ENCODE measurements at places on chromosomes 3 and 15.

- DNase-seq, result no peak
These were observed 7.3 kb upstream of the ITIH3 start for GRCh38 chr3:52787246-52787645.

- DNase-seq, result no peak
These were observed 23.2 kb downstream of the PLXND1 start for GRCh38 chr3:129583289-129583688.

DNA sequence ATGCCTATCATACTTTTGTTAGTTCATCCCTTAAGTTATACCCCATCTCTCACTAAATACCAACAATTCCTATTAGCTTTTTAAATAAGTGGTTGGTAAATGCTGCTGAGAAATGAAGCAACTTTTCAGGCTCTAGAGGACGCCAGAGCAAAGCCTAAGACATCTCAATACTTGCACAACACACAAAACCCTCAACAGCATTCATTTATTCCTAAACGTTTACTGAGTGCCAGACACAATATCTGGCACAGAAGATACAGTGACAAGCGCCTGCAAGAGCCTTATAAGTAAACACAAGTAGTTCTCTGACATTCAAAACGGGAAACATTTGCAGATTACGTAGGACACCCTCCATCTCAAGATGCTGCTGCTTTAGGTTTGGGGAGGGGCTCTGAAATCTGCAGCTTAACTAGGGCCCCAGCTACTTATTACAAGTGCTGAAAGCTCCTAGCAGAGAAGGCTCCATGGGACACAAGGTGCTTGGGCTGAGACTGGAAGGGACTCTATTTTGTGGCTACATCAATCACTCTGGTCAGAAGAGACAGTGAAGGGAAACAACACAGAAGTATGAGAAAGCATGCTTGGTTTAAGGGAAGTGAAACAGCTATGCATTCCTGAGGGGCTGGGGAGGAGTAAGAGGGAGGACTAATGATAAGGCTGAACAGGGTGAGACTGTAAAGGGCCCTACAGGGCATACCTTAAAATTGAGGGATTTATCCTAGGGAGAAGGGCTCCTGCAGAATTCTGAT, 311.3 kb downstream of the PLCL2 start:
- DNase-seq, result peak; percentile 44

DNA sequence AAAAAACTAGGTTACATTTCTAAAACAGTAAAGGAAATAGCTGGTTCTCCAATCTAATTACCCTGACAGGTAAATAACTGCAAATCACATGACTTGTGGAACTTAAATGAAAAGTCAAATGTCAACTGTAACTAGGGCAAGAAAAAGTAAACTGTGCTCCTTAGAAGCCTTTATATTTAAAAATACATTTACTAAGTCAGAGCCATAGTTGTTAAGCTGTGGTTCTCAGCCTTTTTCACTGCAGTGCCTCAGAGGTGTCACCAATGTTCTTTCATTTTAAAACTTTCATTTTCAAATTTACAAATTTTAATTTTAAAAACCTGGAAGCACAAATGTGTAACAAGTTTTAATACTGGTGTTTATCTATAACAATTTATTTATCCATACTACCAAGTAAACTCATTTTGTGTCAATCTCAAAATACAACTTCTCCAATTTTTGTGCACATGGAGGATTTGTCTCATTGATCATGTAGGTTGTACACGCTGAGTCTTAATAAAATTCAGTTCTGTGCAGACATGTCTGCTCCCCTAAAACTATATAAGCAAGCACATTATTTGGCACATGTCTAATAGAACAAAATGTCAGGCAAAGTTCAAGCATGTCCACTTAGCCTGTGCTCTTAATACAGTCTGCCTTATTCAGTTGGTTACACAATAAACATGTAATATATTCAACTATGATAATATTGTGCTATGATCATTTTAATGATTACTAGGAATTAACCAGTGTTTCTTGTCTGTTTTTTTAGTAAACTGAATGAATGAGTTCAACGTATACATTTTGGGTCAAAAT, 70.4 kb downstream of the DLG1 start:
- DNase-seq, result no peak

DNA sequence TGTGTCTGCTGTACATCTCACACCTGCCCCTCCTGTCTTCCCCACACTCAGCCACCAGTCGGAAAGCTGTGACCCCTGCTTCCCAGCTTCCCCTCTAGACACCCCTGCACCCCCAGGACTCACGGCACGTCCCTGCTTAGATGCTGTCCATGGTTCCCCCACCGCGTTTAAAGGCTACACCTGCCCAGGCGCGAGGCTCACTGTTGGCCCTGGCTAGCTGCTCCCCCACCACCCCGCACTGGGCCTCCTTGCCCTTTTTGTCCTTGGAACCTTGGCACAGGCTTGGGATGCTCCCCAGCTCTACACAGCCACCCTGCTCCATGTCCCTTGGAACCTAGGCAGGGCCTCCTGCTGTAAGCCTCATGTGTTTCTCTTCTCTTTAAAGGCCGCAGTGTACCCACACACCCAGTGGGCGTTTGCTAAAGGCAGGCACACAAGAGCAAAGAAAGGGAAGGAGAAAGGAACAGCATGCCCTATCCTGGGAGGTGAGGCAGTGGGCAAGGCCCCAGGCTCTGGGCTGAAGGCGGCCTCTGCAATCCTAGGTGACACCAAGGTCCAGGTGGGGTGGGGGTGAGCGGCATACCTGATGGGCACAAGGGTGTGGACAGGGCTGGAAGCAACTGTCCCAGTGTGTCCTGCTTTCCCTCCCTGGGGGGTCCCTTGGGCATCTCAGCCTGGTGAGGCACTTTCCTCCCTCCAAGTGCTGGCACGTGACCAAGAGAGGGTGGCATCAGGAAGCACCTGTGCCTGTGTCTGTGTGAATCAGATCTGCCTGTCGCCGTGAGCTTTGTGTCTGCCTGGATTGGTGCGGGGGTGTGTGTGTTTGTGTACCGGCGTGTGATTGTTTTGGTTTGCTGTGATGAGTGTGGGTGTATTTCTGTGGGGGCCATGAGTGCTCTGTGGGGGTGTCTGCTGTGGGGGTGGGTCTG, 54.4 kb downstream of the TPRA1 start:
- no peak for DNase-seq
